ENCODE measurements at places on chromosomes 11 and 22. TPM values are rescaled to one million over a fixed set of nuclear protein-coding genes. Genes with fewer than 3 reads are reported as not detected.
A peak's percentile ranks its signal among the peaks of the same experiment; 100 is the strongest.

DNA sequence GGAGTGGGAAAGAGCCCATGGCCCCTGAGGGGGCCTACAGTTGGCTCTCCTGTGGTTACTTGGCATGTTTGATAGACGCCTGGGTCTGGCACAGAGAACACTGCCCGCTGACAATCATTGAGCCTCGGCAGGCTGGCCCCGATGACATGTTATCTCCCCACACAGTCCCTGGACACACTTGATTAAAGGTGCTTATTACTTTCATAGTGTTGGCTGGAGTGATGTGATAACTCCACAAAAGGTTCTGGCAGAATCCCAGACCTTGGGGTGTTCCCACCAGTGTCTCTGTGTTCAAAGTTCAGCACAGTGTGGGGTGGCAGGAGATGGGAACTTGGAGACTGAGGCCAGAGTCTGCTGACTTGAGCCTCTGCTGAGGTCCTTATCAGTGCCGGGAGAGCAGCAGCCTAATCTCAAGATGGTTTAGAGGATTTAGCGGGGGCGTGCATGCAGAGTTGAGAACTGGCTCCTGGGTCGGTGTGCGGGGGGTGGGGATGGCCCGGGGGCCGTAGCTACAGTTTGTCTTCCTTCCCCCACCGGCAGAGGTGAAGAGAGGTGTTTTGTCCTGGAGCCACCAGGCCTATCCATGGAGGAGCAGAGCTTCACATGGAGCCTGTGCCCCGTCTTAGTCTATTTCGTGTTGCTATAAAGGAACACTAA is 22.5 kb downstream of the PARVB start:
- no peak for DNase-seq

GRCh38 chr11:64538501-64538951 is 52.5 kb upstream of the SLC22A12 start:
- DNase-seq, result no peak

DNA sequence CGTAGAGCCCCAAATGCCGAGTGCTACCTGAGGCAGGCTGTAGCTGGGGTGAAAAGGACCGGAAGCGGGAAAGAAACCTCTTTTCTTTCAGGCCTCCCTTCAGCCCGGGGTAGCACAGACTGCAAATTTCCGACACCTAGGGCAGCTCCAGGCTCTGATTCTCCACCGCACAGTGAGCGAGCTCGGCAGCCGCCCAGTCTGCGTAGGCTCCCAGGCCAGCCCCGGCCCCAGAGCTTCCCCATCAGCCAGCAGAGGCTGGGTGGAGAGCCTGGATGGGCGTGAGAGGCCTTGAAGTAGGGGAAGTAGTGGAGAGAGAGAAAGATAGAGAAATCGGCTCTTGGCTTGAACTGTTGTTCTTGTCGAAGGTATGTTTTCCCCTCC is 9.3 kb upstream of the PAX6 start:
- no peak for DNase-seq

GRCh38 chr22:46971099-46971763 is 208.8 kb downstream of the TBC1D22A start:
- DNase-seq, result peak; percentile 19

DNA sequence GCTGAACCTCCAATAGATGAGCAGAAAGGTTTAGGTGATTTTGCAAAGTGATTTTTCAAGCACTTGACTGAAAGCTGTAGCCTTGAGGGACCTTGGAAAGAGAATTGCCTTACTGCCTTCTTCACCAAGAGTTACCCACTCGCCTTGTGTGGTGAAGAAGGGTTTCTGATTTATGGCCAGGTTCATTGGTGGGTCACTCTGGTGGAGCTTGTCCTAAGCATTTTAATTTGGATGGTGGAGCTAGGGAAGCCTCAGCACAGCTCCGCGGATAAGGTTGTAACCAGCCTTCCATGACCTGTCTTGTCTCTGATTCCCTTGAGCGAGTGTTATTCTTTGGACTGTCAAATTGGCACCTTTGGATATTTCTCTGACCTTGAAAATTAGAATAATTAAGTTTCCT is 226.4 kb downstream of the FAT3 start:
- DNase-seq, result no peak

GRCh38 chr11:130183878-130184610 is 24.5 kb downstream of the ST14 start:
- no peak for DNase-seq

GRCh38 chr22:30566125-30566524 is 8.3 kb downstream of the GAL3ST1 start:
- no peak for DNase-seq

GRCh38 chr22:21939461-21939913 is 13.2 kb downstream of the PPM1F start:
- DNase-seq, result no peak

DNA sequence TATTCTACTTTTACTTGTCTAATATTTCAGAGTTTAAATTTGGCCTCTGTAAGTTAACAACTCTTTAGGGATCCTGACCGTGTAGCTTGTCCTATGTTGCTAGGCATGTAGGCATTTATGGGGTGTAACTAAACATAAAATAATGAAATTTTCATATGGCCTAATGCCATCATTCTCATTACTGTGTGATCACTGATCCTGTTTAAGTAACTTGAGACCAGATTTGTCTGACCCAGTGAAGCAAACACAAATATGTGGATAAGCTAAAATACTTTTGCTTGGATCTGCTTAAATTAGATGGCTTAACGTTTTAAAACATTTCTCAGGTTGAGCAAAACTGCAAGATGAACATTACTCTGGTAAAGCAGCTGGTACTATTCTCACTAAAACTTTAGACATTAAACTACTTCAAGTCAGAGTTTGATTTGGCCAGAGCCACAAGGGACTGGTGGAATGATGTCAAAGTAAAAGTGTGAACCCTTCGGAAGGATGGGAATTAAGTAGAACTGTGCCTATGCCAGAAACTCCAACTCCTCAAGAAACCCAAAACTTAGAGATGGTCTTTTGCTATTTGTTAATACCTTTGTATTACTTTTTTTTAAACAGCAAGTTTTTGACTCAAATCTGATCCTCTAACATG is 12.5 kb downstream of the QSER1 start:
- DNase-seq, result no peak

GRCh38 chr22:36787204-36787988 is 11.5 kb upstream of the IFT27 start:
- DNase-seq, result no peak

- DNase-seq, result no peak
Observed at GRCh38 chr11:113991170-113991569, 16.3 kb downstream of the HTR3A start.

- no peak for DNase-seq
Observed at GRCh38 chr11:16126362-16126761, 230.0 kb downstream of the SOX6 start.

DNA sequence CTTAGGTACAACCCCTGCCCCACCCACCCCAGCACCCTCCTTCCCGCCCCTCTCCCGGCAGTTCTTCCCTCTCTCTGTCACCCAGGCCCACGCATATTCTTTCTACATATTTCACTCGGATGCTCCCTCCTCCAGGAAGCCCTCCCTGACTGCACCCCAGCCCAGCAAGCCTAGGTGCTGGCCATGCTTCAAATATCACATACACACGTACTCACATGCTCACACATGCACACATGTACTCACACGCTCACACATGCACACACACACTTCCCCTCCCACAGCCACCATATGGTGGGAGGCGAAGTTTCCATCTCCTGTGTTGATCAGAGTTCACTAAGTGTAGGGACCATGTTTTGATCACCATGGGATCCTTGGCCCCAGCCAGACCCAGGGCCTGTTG is 90.4 kb downstream of the WNT7B start:
- no peak for DNase-seq

Gene CCDC116
- total RNA-seq, result 0.20 TPM

Gene KRTAP5-1
- total RNA-seq, result 0.30 TPM
